A549 treated with CORT108297 at 1 μM for 4 hours (cell line): ENCODE measurements at places on chromosomes 16 and 17. TPM values are rescaled to one million over a fixed set of nuclear protein-coding genes. Genes with fewer than 3 reads are reported as not detected.

DLG4 gene
- 6.8 to 9.8 TPM (median 8.2 TPM) in 5 replicates for total RNA-seq

EDC4 gene
- total RNA-seq = 42.6 to 67.0 TPM (median 63.9 TPM) in 5 replicates

TEDC2 gene
- total RNA-seq = 19.1 to 26.3 TPM (median 22.0 TPM) in 5 replicates

SGCA gene
- total RNA-seq = 1.3 to 2.5 TPM (median 1.9 TPM) in 5 replicates

CLEC19A gene
- 0.07 to 0.18 TPM (median 0.08 TPM) in 4 of 5 replicates, not detected in the other for total RNA-seq

NOB1 gene
- total RNA-seq = 113 to 129 TPM (median 119 TPM) in 5 replicates

IRX5 gene
- total RNA-seq = 1.3 to 2.5 TPM (median 2.1 TPM) in 5 replicates

SAMD14 gene
- total RNA-seq = 0.27 to 0.95 TPM (median 0.49 TPM) in 5 replicates

KRTAP3-1 gene
- 0.18 TPM in 1 of 5 replicates, not detected in the others for total RNA-seq

ZDHHC1 gene
- 4.9 to 7.6 TPM (median 7.3 TPM) in 5 replicates for total RNA-seq

OR1F1 gene
- total RNA-seq = 0.24 to 0.60 TPM (median 0.40 TPM) in 5 replicates

CCDC43 gene
- total RNA-seq = 24.0 to 40.5 TPM (median 28.2 TPM) in 5 replicates

LLGL1 gene
- 11.9 to 19.7 TPM (median 17.0 TPM) in 5 replicates for total RNA-seq

GALR2 gene
- total RNA-seq = 0.53 to 2.2 TPM (median 1.5 TPM) in 5 replicates

NOG gene
- total RNA-seq = 0.76 to 1.2 TPM (median 1.1 TPM) in 5 replicates

MILR1 gene
- total RNA-seq = 1.3 to 2.4 TPM (median 2.0 TPM) in 5 replicates

ALDH3A1 gene
- 738 to 1,121 TPM (median 806 TPM) in 5 replicates for total RNA-seq

ITGAD gene
- 0.02 TPM in 1 of 5 replicates, not detected in the others for total RNA-seq
